SK-N-SH (cell line): ENCODE measurements at places on chromosomes 13 and 19. TPM values are rescaled to one million over a fixed set of nuclear protein-coding genes. Genes with fewer than 3 reads are reported as not detected.

DNA sequence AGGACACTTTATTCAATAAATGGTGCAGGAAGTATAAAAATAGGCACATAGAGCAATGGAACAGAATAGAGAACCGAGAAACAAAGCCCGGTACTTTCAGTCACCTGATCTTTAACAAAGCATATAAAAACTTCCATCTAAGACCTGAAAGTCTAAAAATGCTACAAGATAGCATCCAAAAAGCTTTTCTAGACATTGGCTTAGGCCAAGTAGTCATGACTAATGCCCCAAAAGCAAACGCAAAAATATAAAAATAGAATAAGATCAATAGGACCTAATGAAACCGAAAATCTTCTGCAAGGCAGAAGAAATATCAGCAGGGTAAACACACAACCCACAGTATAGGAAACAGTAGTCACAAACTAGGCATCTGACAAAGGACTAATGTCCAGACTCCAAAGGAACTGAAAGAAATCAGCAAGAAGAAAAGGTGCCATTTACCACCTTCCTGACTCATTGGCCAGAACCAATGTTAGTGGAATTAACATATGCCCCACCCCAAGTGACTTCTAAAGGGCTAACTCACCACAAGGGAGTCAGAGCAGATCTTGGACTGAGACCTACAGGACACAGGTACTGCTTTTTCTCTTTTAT lies 40.8 kb upstream of the CEACAM21 start:
- DNase-seq, result no peak

DNA sequence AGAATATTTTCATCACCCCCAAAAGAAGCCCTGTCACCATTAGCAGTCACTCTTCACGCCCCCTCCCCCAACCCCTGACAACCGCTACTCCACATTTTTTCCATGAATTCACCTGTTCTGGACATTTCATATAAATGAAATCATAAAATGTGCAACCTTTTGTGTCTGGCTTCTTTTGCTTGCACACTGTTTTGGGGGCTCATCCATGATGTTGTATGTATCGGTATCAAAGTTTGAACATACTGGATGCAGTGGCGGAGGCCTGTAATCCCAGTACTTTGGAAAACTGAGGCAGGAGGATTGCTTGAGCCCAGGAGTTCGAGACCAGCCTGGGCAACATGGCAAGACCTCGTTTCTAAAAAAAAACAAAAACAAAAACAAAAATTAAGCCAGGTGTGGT lies 7.2 kb downstream of the GADD45B start:
- no peak for DNase-seq

- no peak for DNase-seq
Measured at GRCh38 chr19:32396046-32396652, 9.4 kb upstream of the DPY19L3 start.

GRCh38 chr13:69737129-69737935 lies 370.3 kb upstream of the ATXN8OS start:
- no peak for DNase-seq

- DNase-seq, result no peak
Measured at GRCh38 chr19:5067678-5068077, 98.8 kb downstream of the KDM4B start.

DNA sequence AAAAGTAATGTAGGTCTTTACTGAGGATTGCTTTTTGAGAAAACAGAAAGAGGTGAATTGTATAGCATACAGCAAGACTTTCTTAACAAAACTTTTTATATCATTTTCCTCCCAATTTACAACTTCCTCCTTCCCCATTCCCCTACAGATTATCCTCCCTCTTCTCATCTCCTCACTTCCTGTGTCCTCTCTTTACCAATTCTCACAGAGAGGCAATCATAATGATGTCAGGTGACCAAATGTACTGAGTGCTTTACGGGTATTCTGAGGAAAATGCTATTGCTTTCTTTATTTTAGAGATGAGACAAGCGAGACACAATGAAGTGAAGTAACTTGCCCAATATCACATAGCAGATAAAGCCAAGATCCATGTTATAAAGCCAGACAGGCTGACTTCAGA lies 1.7 kb upstream of the MTMR6 start:
- no peak for DNase-seq

DNA sequence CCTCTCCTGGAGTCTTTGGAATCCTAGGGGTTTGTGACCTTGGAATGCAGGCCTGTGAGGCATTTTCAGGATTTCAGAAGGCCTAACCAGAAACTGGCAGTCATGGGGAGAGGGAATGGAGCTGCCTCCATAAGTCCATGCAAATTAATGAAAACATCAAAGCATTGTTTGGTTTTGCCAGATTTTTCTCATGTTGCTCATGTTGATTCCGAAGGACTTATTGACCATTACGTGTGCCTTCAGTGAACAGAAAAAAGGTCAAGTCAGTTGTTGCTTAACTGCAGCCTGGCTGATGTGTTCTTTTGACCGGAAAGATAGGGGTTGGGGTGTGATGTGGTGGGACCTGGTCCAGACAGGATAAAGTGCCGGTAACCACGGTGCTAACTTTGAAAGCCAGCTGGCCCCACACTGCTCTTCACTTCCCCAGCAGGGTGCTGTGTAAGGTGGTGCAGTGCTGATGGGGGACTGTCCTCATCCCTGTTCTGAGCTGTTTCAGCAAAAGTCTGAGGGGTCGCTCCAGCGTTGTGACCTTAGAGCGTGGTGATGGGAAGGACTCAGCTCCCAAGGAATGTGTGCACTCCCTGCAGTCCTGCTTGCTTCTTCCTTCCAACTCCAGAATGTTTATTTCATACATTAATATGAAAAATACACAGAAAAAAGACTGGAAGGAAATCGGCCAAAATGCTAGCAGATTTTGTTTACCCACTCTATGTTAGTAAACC lies 3.5 kb downstream of the RNF113B start:
- DNase-seq, result no peak

NDFIP2 gene
- polyA plus RNA-seq, result 21.4 and 25.5 TPM in 2 replicates
